ENCODE measurements at places on chromosomes 2 and 18.

- DNase-seq, result no peak
These were observed 240.0 kb upstream of the GULP1 start for GRCh38 chr2:188051706-188052105.

- DNase-seq, result no peak
These were observed 50.0 kb downstream of the EML4 start for GRCh38 chr2:42219160-42219559.

DNA sequence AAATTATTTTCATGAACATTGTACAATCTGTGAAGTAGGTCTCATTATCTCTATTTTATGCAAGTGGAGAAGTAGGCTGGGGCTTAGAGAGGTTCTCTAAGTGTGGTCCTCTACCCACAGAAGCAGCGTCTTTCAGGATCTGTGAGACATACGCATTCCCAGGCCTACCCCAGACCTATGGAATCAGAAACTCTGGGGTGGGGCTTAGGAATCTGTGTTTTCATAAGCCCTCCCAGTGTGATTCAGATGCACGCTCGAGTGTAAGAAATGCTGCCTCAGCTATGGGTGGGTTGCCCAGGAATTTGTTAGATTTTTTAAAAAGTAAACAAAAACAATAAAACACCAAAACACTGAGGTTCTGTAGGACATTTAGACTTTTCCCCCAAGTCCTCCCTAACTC lies 14.8 kb upstream of the ZAP70 start:
- DNase-seq, result no peak

- DNase-seq, result no peak
These were observed 12.0 kb upstream of the CDK15 start for GRCh38 chr2:201794294-201794693.

DNA sequence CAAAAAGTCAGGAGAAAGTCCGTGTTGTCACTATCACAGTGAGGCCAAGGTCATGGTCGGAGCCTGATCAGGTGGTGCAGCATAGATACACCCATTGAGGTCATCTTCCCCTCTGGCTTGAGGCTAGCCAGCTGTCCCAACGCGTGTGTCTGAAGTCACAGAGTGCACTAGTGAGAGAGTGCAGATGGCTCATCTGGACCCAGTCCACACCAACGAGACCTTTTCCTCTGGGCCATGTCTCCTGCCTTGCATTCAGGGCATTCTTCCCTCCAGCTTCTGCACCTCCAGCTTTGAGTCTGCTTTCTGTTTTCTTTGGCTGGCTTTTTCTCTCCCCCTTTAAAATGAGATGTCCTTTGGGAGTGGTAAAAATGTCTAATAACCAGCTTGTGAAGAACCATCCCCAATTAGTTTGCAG lies 146.9 kb downstream of the TDRD15 start:
- no peak for DNase-seq

DNA sequence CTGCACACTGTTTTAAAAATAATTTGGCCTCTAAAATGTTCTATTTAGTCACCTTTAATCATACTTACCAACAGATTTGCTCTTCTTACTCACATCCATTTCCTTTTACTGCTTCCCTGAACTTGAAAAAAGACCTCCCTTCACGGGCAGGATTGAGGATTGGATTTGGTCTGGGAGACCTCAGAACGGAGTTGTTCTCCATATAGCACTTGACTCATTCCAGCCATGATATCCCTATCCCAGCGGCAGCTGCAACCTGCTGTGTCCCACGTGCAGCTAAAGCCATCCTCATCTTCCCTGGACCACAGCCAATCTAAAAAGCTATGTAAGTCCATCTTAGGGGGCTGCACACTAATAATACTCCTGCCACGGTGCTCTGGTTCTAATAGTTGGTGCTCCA lies 97.0 kb upstream of the PTPRM start:
- DNase-seq, result no peak

GRCh38 chr2:49616800-49617199 lies 462.5 kb upstream of the FSHR start:
- DNase-seq, result peak; percentile 55

- no peak for DNase-seq
These were observed 261.7 kb upstream of the SLC39A10 start for GRCh38 chr2:195395362-195395761.

DNA sequence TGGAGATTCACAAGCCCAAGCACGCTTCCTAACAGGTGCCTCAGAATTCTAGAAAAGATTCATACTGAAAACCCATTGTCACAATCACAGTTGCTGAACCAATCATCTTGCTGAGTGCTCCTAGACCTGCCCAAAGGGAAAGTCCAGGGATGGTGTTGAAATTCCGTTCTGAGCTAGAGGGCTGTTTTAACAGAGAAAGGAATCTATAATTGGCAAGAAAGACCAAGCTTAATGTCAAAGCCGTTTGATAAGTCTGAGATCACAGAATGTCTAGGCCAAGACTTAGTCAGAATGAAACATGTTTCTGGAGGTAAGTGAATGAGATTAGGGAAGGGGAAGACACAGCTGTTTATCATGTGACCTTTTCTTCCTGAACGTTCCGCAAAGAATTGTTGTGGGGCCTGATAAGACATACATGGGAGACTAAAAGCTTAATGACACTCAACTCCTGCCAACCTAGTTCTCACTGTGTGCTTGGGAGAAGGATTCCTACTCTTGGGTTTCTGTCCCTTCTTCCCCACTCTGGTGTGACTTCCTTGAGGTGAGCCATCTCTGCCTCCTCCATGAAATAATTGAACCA lies 27.5 kb downstream of the PMAIP1 start:
- no peak for DNase-seq

- DNase-seq, result no peak
These were observed 147.4 kb upstream of the GPC1 start for GRCh38 chr2:240288087-240288521.

GRCh38 chr2:45739796-45740485 lies 88.5 kb downstream of the PRKCE start:
- peak; percentile 1 for DNase-seq

- DNase-seq, result no peak
These were observed 88.0 kb upstream of the ZCCHC2 start for GRCh38 chr18:62434798-62435197.

GRCh38 chr2:106176446-106177099 lies 17.5 kb downstream of the UXS1 start:
- DNase-seq, result no peak

- peak; percentile 60 for DNase-seq
These were observed 36.8 kb downstream of the ADAM23 start for GRCh38 chr2:206480161-206480560.

DNA sequence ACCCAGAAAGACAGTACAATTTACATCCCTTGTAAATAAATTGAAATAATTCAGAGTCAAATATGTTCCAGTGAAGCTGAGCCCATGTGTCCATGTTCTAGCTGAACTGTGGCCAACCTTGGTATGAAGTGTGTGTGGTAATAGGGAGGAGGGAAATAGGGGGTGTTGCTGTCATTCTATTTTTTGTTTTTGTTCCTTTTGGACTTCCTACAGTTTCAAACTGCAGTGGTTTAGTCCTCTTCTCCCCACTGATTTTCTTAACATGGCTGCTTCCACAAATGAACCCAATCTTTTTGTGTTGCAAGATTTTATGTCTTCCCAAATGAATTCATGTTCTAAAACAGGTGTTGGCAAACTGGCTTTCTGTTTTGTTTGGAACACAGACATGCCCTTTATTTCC lies 156.9 kb downstream of the CCBE1 start:
- no peak for DNase-seq

DNA sequence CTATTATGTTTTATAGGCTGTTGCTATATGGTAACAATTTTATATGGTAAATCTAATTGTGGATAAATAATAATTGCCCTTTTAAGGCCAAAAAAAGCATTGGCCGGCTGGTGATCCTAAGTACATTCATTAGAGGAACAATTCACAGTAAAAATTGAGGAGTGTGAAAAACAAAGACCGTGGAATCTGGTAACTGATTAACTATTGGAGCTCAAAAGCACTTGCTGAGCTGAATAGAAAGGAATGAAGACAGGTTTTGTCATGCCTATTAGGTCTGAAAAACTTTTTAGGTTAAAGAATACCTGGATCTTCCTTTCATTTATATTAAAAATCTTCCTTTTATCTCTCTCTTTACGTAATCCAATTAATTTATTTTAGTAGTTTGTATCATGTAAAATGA lies 18.5 kb upstream of the RBBP8 start:
- no peak for DNase-seq

GRCh38 chr2:218394298-218395089 lies 5.2 kb upstream of the CTDSP1 start:
- DNase-seq, result no peak

DNA sequence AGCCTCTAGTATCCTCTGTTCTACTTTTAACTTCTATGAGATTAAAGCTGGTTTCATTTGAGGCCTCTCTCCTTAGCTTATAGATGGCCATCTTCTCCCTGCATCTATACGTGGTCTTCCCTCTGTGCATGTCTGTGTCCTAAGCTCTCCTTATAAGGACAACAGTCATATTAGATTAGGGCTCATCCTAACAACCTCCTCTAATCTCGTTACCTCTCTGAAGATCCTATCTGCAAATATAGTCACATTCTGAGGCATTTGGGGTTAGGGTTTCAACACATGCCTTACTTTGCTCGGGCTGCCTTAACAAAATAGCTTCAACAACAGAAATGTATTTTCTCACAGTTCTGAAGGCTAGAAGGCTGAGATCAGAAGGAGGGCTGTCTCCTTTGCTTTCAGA lies 11.6 kb upstream of the APOB start:
- DNase-seq, result no peak

DNA sequence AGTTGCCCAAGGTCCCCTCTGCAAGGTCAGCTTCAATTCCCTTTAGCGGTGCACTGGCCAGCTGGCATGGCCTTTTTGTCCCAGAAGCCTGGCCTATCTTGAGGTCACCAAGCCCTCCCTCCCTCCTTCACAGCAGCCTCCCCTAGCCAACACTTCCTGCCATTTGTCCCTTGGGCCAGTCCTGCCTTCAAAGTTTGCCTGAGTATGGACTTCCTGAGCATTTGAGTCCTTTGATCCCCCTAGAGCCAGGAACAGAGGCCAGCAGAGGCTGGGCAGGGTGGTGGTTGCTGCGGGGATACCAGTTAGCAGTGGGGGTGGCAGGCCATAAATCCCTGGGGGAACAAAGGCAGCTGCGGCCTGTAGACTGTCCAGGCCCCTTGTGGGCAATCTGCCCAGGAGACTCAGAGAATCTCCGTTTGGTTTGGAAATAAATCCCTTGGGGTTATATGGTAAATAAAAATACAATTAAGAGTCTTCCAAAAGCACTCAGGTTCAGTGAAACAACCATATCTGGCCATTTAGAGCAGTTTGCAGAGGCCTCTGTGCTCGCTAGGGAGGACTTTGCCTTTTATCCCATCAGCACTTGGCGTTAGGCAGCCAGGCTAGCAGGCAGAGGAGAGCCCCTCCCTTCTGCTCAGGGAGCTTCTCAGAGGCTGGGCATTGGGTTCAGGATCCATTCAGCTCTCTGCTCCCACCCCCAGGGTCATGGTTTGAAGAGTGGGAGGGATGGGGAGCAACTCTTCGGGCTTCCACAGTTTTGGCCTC lies 3.1 kb upstream of the HES6 start:
- peak; percentile 92 for DNase-seq

GRCh38 chr2:48727560-48727959 lies 28.0 kb downstream of the LHCGR start:
- no peak for DNase-seq

GRCh38 chr2:237154082-237154638 lies 68.5 kb downstream of the COPS8 start:
- DNase-seq, result peak; percentile 68

DNA sequence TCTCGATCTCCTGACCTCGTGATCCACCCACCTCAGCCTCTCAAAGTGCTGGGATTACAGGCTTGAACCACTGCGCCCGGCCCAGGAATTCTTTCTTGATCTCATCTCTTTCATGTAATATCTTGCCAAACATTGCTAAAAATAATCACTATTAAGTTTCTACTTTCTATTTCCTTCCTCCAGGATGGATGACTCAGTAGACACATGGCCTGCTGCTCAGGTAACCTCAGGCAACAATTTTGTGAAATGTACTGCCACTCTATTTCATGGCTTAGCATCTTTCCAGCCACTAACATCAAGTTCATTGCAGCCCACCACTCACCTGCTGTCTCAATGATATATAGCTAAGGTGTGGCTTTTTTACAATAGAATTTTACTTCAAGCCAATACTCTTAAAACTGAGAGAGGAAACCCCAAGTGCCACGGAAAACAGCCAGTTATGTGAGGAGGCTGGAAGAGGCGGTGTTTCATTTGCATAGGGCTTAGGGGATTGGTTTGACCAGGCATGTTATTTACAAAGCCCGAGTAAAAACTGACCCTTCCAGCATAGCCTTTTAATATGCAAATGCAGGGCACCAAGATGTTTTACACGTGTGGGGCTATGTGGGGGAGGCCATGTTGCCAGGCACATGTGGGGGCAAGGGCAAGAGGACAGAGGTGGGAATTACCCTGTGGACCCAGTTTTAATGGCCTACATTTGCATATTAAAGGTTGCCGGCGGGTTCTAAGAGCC lies 11.3 kb upstream of the SUMO1 start:
- DNase-seq, result no peak

- peak; percentile 58 for DNase-seq
These were observed 323.9 kb downstream of the XIRP2 start for GRCh38 chr2:167212014-167212648.

DNA sequence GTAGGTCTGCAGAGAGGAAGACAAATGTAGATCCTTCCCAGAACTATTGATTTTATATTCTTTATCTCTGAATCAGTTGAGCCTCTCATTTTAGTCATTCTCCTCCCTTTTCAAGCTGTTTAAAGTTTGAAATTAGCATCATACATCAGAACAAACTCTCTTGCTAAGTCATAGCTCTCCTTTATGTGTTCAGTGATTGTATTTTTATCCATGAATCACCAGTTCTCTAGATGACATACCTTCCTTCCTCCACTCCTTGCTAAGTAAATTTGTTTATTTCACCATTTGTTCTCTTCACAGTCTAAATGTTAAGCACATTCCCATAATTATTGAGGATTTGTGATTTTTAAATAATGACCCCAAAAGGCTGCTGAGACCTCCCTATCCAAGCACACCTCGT lies 63.5 kb upstream of the RAPGEF4 start:
- DNase-seq, result no peak

GRCh38 chr2:185006481-185006880 lies 408.2 kb downstream of the ZNF804A start:
- no peak for DNase-seq

DNA sequence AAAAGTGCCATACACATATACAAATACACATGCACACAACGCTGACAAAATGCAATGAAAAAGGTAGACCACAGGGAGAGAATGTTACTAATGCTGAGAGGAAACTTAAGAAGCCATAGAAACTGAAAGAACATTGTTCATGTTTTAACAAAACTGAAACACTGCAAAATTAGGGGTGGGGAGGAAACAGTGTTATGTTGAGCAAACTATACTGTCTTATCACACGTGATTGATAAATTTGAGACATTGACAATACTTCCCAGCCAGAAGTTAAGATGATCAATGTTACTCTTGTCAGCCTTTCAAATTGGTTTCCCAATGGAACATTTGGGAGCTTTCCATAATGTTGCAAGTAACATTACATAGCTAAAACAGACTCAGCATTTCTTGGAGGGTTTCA lies 165.5 kb downstream of the L3MBTL4 start:
- no peak for DNase-seq

- no peak for DNase-seq
These were observed 61.0 kb downstream of the TBC1D8 start for GRCh38 chr2:101089942-101090799.

All from NCI-H69 (cell line).